ENCODE measurements at places on chromosomes 7 and 10.

GRCh38 chr7:87106974-87107612 is 45.2 kb upstream of the DMTF1 start:
- DNase-seq: no peak

GRCh38 chr7:28166982-28167715 is 13.4 kb downstream of the JAZF1 start:
- no peak for DNase-seq

DNA sequence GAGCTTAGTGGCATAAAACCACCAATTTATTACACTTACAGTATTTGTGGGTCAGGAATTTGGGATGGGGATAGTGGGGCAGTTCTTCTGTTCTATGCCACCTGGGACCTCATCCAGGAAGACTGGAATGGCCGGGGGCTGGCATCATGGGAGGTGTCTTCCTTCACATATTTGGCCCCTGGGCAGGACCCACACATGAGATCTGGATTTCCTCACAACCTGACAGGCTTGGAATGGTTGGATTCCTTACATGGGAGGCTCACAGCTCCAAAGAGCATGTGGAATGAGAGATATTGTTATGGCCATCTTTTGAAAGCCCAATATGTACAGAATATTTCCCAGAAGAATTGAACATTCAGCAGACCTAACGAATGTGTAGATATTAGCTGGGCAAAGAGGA is 21.9 kb downstream of the LSMEM1 start:
- DNase-seq: no peak

DNA sequence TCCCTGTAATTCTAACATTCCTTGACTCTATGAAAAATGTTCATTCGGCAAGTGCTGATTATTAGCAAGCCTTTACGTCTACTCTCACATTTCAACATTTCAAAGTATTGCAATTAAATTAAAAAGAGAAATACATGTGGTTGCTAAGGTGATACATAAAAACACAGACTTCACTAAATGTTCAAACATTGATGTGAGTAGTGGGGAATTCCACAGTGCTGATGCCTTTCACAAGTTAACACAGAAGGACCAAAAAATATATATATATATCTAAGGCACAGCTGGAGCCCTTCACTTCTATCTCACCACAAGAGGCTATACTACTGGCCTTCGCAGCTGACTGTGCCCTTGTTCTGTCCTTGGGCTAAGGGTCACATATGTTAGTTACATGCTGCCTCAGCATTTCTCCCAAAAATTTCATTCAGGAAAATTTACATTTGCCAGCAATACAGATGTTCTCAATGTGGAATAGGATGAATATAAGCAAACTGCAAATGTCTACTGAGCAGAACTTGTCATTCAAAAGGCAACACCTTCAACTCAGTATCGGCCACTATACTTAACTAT is 13.9 kb downstream of the CTTNBP2 start:
- DNase-seq: no peak

DNA sequence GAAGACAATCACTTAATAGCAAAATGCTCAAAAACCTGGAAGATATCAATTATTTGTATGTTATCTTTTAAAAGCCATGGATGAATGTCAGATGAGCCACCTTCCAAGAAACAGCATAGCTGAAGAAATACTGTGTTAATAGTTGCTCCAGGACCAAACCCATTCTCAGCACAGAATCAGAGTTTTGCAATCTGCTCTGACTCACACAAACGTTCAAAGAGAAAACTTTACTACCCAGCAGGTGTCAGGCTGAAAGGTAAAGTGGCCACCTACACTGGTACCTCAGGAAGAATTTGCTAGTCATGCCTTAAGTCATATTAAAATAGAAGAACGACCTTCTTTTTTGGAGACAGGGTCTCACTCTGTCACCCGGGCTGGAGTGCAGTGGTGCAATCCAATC is 526.5 kb downstream of the PARD3 start:
- DNase-seq: no peak

DNA sequence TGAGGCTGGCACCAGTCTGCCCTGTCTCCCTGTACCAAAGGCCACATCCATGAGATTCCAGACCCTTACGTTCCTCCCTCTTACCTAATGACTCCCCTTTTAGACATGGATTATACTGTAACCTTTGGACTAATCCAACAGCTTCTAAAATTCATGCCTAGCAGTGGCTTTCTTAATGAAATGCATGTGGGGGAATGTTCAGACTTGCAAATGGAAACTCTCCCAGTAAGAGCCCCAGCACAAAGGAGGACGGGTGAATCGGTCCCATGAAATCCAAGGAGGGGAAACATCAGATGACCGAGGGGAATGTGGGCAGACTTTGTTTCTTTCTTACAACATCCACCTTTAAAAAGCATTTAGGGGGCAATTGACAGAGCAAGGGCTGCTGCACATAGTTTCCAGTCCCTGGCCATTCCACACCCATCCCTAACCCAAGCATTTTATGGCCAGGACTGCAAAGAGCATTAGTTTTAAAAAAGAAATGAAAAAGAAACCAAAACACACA is 71.5 kb downstream of the COL13A1 start:
- no peak for DNase-seq

GRCh38 chr10:79316671-79317431 is 30.4 kb upstream of the PPIF start:
- DNase-seq: no peak

DNA sequence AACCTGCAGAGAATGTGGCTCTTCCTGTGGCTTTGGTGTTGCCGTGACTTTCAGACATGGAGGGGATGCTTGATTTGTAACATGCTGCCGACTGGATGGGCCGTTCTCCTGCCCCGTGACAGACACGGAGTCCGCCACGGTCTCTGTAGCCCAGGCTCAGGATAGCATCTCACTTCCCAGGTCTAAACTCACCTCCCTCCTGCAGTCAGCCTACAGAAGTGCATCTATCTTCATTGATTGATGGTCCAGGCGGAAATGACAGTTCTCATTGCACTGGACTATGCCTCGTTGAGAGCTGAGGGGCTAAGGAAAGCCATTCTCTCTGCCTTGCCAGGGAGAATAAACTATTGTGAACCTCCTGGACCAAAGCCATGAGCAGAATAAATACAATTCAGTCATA is 77.5 kb downstream of the CHN2 start:
- no peak for DNase-seq

DNA sequence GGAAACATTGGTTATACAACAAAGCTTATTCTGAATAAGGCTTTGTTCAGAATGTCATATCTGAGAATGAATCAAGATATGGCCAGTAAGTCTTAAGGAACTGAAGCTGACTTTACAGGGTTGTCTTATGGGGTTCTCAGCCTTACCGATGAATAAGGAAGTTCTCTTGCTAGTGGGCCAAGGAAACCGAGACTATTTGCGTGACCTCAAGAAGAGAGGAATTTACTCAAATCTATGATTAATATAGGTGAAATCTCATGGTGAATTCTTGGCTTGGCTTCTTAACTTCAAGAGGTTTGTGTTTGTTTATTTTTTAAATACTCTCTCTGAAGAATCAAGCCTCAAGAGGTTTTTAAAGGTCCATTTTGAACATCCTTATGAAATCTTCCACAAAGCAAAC is 4.7 kb upstream of the MRLN start:
- DNase-seq: no peak

DNA sequence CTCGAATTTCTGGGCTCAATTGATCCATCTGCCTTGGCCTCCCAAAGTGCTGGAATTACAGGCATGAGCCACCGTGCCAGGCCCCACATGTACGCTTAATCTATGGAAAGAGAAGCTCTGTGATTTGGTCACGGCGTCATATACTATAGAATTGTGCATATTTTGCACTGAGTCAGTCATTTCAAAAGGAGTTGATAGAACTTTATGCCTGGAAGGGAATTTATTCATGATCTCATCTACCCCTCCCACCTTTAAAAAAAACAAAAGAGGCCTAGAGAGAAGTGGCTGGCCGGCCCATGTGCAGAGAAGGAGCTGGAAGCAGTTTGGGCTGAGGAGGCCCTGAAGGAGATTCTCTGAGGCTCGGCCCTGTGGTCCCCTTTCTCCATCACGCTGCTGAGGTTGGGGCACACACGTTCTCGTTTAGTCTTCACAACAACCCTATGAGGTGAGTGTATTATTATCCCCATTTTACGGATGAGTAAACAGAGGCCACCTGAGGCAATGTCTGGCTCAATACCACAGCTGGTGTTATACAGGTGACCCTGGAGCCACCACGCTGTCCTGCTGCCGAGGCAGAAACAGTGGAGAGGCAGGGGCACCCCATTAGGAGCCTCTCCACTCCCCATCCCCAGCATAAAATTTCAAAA is 47.2 kb upstream of the ZRANB1 start:
- no peak for DNase-seq

- no peak for DNase-seq
Measured at GRCh38 chr10:25061711-25062449, 45.5 kb downstream of the THNSL1 start.

GRCh38 chr10:122413327-122413726 is 38.8 kb downstream of the PLEKHA1 start:
- DNase-seq: no peak

DNA sequence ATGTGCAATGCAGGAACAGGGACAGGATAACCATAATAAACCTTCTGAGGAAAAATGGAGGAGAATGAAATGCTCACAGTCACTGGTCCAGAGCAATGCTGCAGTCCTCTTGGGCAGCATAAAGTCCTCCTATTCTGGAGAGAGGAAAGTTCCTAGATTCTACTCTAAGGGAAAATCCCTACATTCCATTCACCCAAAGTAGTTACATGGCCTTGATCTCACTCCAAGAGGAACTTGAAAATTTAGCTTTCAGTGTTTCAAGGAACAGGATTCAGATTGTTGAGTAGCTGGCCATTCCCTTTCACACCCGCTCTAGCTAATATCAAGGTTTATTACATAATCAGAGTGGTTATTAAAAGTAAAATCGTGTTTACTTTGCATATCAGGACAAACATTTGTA is 168.3 kb downstream of the CHRM2 start:
- no peak for DNase-seq

DNA sequence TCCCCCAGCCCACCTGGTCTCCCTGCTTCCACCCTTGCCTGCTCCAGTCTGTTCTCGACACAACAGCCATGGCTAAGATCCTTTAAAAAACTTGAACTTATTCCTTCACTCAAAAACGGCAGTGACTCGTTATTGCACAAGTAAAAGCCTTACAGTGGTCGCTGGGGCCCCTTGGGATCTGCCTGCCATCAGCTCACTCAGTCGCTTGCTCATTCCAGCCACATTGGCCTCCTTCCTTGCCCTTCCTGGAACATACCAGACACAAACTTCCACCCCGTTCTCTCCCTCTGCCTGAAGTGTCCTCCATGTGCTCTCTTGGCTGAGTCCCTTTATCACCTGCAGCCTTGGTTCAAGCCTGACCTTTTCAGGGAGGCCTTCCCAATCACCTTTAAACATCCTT is 4.7 kb downstream of the CCNY start:
- DNase-seq: no peak

DNA sequence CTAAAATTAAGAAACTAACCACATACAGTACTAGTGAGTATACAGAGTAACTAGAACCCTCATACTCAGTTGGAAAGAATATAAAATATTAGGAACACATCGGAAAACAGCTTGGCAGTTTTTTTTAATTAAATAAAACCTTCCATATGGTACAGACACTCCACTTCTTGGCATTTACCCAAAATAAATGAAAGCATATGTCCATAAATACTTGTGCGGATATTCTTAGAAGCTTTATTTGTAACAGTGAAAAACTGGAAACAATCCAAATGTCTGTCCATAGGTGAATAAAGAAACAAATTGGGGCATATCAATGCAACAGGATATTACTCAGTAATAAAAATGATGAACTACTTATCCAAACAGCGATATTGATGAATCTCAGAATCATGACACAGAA is 410.0 kb downstream of the HTR7 start:
- DNase-seq: no peak

GRCh38 chr10:50346942-50347341 is 95.6 kb upstream of the ASAH2 start:
- DNase-seq: no peak

- DNase-seq: no peak
Measured at GRCh38 chr7:130334274-130334673, 10.3 kb upstream of the CPA5 start.

- DNase-seq: no peak
Measured at GRCh38 chr10:70564113-70564725, 38.3 kb downstream of the PRF1 start.

GRCh38 chr7:118057404-118057803 is 126.6 kb upstream of the LSM8 start:
- no peak for DNase-seq

GRCh38 chr7:22223807-22224206 is 133.1 kb downstream of the RAPGEF5 start:
- no peak for DNase-seq

GRCh38 chr7:121187676-121188075 is 141.1 kb upstream of the WNT16 start:
- DNase-seq: no peak

DNA sequence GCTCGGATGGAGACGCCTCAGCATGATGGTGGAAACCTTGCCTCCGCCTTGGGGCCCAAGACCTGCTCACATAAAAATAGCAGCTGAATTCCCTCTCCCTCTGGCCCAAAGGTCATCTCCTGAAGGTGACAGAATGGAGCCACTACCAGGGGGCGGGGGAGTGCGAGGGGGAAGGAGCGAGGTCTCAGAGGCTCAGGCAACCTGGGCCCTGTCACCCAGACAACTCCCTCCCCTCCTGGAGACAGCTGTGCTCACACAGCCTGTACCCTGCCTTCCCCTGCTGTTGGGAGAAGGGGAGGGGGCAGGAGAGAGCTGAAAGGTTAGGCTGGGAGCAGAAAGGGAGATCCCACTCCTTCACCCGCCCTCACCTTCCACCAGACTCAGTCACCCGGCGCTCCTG is 173.0 kb upstream of the RHEB start:
- DNase-seq: no peak

- no peak for DNase-seq
Measured at GRCh38 chr7:26370011-26370410, 78.3 kb downstream of the SNX10 start.

DNA sequence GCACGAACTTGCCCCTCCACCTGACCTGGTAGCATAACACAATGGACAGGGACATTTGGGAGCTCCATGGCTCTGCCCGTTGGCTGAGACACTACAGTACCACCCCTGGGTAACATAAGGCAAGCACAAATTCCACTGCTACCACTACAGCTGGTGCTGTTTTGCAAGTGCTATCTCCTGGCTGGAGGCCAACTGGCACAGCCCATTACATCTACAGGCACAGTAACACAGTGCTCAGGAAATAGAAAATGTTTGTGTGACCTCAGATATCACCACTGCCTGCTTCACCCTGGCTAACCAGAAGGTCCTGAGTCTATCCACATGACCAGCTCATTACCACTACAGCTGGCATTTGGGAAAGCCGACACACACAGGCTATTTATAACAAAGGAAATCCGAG is 631.1 kb upstream of the MBL2 start:
- DNase-seq: no peak

DNA sequence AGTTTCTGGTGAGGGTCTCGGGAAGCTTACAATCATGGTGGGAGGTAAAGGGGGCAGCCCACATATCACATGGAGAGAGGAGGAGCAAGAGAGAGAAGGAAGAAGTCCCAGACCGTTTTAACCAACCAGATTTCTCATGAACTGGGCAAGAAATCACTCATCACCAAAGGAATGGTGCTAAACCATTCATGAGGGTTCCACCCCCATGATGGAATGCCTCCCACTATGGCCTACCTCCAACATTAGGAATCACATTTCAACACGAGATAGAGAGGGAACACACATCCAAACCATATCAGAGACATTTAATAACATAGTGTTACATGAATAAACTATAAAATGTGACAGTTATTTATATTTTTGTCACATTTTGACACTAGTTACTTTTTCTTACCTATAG is 214.8 kb upstream of the MAGI2 start:
- no peak for DNase-seq

- DNase-seq: peak; percentile 94
Measured at GRCh38 chr10:18651324-18652007, at the start of gene NSUN6. TSS of gene NSUN6 (minus strand) at chr10:18651587. CDS start at chr10:18651203, 384 bp downstream.

- no peak for DNase-seq
Measured at GRCh38 chr10:82377608-82378007, 502.6 kb downstream of the NRG3 start.

Measured in effector CD4-positive, alpha-beta T cell (primary cell).